Stimulated activated CD4-positive, alpha-beta T cell treated with anti-CD3 and anti-CD28 coated beads, Interleukin-15, amount 100 ng/mL, for 48 hours (primary cell): ENCODE measurements at places on chromosomes 13 and 19.

GRCh38 chr13:60583196-60583888, 186.3 kb downstream of the TDRD3 start:
- no peak for DNase-seq

GRCh38 chr13:80001510-80001842, 339.4 kb downstream of the SPRY2 start:
- no peak for DNase-seq

- DNase-seq: no peak
Observed at GRCh38 chr13:81171065-81171647, 830.2 kb upstream of the SPRY2 start.

- DNase-seq: no peak
Observed at GRCh38 chr13:75829830-75830229, 193.7 kb downstream of the LMO7 start.

- DNase-seq: no peak
Observed at GRCh38 chr19:23415034-23415433, 19.8 kb upstream of the ZNF91 start.

DNA sequence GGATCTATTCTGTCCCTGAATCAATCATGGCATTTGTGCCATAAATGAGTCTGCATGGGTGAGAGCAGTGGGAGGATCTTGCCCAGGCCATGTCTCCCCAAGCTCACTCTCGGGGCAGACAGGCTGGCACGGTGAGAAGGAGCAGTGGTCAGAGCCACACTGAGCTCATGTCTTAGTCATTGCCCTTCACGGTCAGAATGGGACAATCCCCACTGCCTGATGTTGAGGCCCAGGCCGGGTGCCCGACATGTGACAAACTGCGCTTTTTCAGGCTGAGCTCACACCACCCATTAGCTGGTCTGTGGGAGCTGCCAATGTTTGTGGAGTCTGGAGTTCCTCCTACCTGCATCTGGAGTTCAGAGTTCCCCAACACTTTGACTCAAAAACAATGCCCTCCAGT, 481.9 kb downstream of the COG6 start:
- DNase-seq: no peak

DNA sequence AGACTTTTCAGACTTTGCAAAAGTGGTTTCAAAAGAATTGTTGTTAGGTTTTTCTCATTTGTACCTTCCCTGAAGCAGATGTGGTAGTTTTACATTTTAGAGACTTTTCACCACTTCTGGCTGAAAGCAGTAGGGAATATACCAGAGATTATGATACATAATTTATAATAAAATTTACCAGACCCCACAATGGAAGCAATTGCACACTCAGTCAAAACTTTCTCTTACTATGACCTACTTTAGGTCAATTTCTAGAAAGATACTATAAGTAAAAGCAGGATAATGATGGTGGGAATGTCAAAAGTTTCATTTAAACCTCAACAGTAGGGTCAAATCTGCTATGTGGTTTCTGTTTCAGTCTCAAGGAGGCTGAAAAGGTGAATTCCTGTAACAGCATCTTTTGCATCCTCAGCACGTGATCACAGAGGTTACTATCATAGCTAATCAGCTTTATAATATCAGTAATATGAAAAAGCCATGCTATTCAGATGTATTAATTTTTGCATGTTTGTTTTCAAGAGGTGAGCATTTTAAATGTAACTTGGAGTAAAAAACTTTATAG, 26.9 kb downstream of the PCCA start:
- no peak for DNase-seq

- no peak for DNase-seq
Observed at GRCh38 chr19:43634506-43634871, 5.2 kb downstream of the CADM4 start.
